ENCODE measurements at places on chromosomes 5 and 9.

DNA sequence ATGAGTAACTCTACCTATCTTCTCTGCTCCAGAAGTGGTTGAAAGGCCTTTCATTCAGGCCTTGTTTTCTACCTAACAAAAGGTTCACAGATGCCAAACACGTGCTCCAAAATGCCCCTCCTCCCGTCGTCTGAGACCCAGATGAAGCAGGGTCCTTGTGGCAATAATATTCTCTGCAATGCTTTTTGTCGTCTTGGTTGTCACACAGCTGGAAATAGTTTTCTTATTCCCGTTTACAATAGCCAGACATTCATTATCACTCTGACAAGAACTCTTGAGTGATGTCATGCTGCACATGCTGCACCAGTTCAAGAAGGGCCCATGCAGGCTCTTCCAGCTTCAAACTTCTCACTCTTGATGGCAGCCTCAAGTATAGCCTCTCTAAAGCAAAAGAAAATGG is 7.8 kb downstream of the LPAR1 start:
- no peak for DNase-seq

DNA sequence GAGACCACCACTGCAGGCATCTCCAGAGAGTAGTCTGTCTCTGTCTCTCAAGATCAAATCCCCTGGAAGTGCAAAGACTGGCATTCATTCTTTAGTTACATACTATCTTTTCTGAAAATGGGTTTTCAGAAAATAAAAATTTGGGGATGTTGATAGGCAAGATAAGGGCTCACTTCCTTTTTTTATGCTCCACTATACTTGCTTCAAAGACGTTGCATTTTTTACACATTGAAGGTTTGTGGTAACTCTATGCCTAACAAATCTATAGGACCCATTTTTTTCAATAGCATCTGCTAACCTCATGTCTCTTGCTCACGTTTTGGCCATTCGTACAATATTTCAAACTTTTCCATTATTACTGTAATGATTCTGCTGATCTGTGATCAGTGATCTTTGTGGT is 37.0 kb downstream of the DMAC1 start:
- no peak for DNase-seq

DNA sequence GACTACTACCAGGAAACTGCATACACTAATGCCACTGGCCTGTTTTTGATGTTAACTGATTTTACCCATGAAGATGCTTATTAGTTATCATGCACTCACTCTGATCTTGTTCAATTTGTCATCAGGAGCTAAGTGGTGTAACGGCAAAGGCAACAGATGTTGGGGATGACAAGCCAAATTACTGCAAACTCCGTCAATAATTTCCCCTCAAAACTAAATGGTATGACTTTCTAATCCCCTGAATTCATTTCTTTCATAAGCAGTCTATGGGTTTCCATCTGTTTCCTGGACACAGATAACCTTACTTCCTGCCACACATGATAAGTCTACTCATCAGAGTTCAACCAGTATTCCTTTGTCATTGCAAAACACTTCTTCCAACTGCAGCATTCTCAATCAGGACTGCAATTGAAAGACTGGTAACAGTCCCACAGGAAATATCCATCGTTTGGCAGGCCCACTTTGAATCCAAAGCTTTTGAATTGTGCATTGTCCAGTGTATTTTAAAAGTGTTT is 96.2 kb upstream of the SMC2 start:
- no peak for DNase-seq

GRCh38 chr9:125346080-125346732 is 84.6 kb downstream of the GAPVD1 start:
- DNase-seq: no peak

DNA sequence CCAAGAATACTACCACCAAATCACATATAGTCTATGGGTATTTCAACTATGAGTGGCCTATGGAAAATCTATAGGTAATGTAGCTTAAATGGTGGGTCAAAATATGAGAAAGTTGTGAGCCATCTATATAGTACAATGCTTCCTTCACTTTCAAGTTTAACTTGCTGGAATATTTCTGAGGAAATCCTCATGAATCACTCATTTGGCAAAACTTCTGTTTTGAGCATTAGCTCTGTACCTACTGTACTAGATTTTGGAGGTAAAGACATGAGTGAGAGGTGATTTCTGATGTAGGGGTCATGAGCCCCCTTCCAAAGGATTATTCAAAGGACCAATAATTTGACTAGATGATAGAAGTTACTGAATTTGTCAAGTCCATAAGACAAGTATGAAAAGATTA is 80.6 kb upstream of the DAB2 start:
- no peak for DNase-seq

- DNase-seq: no peak
These were observed 85.0 kb upstream of the RUSC2 start for GRCh38 chr9:35404865-35405264.

DNA sequence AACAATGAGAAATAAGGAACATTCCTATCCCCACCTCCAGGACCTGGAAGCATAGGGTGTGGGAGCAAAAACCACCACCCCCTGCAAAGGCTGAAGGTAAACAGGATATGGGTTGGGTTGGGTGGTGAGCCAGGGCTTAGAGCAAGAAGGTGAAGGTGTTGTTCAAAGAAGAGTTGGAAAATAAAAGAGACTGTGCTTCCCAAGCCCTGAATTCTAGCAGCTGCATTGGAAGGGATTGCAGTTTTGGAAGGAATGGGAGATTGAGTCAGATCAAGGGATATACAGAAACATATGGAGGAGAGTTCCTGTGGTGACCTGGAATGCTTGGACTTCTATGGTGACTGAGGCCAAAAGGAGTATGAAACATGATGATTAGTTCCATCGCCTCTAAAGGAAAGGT is 24.7 kb upstream of the MTAP start:
- DNase-seq: peak; percentile 88

DNA sequence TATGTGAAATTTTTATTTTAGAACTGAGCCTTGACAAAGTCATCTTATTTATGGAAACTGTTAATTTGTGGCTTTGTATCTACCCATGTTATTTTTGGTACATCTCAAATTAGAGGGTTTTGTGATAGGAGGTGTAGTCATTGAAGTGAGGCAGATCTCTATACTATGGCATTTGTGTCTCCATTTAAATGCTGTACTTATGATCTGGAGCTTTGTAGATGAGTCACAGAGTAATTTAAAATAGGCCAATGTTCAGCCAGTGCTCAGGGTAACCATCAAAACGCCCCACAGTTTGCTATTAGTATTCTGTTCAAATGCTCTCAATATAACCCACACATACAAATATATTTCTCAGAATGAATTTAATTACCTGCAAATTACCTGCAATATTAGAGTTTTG is 351.5 kb upstream of the KLF9 start:
- DNase-seq: no peak

- no peak for DNase-seq
These were observed 6.9 kb downstream of the KCTD16 start for GRCh38 chr5:144177548-144177947.

DNA sequence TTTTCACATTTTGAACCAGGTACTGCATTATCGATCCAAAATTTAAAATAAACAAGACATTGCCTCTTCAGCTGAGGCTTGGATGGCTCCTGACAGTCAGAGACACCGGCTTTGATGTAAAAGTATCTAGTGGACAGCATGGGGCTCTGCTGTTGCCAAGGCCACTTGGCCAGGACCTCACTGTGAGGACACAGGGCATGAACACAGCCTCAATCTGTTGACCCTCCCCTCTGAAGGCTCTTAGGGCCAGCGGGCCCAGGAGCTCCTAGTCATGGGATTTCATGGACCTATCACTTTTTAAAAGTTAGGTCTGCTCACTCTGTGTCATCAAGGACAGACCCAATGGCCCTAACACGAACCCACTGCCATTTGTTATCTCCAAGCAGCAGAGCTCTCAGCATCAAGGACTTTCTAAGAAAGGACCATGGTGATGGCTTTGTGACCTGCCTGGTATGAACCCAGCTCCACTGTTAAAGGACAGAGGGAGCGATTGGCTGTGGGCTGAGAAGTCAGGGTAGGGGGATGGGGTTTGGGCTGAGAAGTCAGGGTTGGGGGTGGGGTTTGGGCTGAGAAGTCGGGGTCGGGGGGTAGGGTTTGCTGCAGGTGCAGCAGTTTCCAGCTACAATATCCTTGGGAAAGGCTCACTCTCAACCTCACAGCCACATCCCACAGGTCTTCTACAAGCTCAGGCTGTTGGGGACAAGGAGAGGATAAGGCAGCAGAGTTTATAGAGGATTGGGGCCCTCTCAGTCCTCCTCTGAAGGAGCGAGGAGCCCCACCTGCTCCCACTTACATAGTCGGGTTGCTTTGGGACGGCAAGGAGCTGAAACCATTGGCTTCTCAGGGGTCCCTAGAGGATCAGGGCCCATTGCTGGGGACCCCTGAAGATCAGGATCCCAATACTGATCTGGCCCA is 146.8 kb downstream of the BARX1 start:
- no peak for DNase-seq

GRCh38 chr9:114349713-114350480 is 20.2 kb downstream of the ORM2 start:
- no peak for DNase-seq

DNA sequence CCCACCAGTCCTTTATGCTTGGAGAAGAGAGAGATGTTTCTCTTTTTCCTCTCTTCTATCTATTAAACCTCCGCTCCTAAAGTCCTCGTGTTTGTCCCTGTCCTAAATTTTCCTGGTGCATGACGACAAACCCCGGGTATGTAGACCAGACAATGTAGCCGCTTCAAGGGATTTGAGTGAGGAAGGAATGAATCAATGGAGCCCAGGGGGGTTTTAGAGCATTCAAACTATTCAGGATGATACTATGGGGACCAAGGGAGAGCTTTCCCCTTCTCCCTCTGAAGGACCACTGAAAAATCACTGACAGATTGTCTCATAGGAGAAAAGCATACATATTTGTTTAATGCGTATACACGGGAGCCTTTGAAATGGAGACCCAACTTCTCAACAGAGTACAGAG is 18.4 kb downstream of the CEL start:
- DNase-seq: no peak

GRCh38 chr9:85263288-85263687 is 478.5 kb downstream of the AGTPBP1 start:
- no peak for DNase-seq

GRCh38 chr5:96142786-96143434 is 181.3 kb upstream of the ELL2 start:
- peak; percentile 85 for DNase-seq

DNA sequence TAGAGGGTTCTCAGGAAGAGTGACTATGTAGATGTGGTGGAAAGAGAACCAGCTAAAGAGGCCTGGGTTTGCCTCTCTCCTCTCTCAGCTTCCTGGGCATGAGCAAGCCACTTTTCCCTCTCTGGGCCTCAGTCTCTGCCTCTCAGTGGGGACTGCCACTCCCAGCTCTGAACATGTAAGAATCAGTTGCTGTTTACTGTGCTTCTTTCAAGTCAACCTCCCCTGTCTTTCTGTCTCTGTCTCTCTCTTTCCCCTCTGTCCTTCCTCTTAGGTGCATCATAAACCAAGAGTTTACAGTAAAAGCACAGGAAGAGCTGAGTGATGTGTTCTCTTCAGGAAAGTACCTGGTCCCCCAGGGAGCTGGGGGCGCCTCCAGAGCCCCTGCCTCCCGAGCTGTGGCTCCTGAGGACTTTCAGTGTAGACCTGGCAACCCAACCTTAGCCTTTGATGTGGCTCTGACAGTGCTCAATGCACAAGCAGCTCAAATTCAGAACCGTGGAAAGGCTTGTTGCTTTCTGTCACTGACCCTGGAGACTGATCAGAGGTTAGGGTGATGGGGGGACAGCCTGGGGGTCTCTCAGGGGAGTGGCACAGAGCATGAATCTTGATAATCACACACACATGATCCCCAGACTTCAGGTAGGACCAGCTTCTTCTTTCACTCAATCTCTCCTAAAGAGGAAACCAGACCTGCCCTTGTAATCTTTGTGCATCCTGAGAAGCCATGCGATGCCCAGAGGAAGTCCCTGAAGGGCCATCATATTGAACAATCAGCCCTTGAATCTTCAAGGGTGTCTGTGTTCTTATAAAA is 59.4 kb upstream of the TNFSF8 start:
- DNase-seq: no peak

DNA sequence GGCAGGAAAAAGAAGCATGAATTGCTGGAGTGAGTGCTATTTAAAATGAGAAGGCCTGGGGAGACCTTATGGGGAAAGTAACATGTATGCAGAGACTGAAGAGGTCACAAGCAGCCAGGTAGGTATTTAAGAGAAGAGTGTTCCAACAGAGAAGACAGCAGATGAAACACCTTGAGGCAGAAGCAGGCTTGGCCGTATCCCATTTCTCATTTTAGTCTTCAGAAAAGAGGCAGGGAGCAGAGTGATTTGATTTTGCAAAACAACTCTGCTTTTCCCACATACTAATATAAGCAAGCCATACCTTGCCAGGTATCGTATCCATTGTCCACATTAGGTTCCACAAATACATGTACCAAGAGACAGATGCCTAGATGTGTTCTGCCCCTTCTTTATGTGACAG is 244.3 kb downstream of the ASTN2 start:
- no peak for DNase-seq

- DNase-seq: no peak
These were observed 29.7 kb downstream of the MEGF10 start for GRCh38 chr5:127320032-127320965.

DNA sequence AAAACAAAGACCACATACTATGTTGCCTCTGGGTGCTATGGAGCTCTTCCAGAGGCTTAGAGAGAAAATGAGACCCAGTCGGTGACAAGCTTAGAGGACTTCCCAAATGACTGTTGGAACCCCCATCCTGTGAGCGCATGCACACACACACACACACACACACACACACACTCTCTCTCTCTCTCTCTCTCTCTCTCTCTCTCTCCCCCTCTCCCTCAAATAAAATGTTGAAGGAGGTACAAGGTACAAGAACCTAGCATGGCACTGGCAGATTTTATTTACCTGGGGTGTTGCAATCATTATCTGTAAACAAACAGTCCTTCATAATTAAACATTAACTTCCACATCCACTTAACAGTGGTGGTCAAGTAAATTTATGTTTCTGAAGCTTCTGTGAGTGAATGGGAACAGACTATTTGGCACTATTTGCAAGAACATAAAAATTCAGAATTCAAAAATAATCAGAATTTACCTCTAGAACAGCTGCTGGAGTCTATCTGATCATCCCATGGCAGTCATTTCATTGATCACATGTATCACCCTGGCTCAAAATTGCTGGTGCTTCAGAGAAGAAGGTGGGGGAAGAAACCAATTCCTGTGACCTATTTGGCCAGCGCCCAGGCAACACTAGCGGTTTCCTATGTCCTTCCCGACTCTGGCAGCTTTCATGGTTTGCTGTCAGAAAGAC is 24.9 kb downstream of the TRPM3 start:
- DNase-seq: no peak

All from fibroblast of the aortic adventitia (primary cell).